ENCODE measurements at places on chromosomes 7 and 10.

DNA sequence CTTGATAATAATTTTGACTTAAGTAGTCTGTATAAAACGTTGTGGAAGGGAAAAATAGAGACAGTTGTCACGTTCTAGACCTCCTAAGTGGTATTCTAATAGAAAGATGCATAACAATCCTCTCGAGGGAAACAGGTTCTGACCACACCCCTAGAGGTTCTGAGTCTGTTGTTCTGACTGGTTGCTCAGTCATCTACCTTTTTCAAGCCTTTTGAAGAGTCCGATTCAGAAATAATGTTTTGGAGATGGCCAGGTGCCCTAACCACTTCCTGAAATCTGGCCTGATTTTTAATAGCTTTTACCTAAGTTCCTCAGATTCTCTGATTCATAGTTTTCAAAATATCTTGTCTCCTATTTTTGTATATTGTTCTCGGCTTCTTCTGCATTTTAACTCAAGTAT lies 175.6 kb downstream of the HDAC9 start:
- no peak for DNase-seq

DNA sequence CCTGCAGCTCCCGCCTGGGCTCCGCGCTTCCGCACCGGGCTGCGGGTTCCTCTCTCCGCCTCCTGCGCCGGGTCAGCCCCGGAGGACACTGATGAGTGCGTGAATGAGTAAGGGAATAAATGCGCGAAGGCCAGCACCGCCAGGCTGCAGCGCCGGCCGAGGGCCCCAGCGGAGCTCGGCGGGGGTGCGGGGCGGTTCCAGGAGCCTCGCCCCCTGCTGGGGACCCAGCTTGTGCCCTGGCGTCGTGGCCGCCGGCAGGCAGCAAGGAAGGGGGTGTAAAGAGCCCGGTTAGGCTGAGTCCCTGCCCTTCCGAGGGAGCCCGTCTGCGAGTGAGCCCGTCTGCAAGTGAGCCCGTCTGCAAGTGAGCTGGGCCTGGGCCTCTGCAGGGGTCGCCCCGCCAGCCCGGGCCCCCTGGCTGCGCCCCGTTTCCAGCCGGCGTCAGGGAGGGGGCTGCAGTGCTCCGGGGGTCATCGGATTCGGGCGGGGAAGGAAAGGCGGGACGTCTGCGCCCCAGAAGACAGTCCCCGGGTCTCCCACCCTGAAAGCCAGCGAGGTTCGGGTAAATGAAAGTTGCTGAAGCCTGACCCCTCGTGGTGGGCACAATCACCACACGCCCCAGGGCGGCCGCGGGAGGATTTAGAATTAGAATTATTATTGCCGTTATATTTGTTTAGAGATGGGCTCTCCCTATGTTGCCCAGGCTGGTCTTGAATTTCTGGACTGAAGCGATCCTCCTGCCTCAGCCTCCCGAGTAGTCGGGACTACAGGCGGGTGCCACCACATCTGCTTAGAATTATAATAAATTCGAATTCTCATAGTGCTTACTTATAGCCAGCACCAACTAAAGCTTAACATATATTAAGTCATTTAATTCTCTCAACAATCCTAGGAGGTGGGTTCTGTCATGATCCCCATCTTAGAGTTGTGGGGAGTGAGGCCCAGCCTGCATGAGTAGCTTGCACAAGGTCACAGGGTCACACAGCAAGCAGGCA lies 8.6 kb upstream of the CRYGN start:
- DNase-seq: peak; percentile 78

GRCh38 chr7:45938626-45939302 lies 17.7 kb upstream of the IGFBP3 start:
- no peak for DNase-seq

DNA sequence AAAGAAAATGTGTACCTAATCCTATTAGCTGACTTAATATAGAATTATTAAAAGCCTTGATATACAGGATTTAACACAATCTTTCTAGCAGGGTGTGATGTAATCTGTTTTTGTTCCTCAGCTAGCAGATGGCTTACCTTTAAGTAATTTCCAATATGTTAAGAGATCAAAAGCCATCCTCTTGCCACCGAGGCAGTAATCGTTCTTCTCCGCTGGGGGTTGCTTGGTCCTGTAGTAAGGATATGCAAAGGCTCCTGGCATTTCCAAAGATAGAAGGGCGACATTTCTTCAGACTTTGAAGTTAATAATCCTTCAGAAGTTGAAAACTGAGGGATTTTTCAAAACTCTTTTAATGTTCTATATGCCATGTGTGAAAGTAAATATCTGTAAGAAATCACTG lies 156.4 kb downstream of the FZD1 start:
- no peak for DNase-seq

- no peak for DNase-seq
Observed at GRCh38 chr7:97731736-97732564, at the start of gene TAC1. Gene TAC1, plus strand, starts transcription at chr7:97732086. Its CDS starts 527 bp downstream, at chr7:97732613.

- DNase-seq: no peak
Observed at GRCh38 chr7:112431803-112432202, 18.5 kb upstream of the IFRD1 start.

GRCh38 chr7:39228946-39229345 lies 251.2 kb downstream of the POU6F2 start:
- DNase-seq: no peak

GRCh38 chr7:70703785-70704184 lies 428.2 kb upstream of the GALNT17 start:
- no peak for DNase-seq

- no peak for DNase-seq
Observed at GRCh38 chr7:77386165-77386822, 29.9 kb downstream of the GSAP start.

DNA sequence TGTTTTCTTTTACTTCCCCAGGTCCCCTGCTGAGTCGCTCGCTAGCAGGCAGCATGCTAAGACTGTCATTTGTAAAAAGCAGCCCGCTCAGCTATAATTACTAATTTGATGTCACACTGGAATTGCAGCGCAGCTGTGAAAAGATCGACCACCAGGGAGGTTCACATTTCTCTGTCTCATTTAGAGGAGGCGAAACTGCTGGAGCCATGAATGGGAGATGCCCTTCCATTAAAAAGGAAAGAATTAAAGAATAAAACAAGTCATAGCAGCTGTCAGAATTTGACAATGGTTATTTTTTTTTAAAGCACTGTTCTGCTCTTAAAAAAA lies 153.5 kb downstream of the PIP4K2A start:
- no peak for DNase-seq

All from CD4-positive, alpha-beta T cell treated with Interleukin-21 for 1 hour (primary cell).